Camera-type eye (tissue), 1 donor: ENCODE measurements at places on chromosomes 2 and 18. TPM values are rescaled to one million over a fixed set of nuclear protein-coding genes. Genes with fewer than 3 reads are reported as not detected.

Gene MARCO
- total RNA-seq, result 0.16 TPM

Gene GPR39
- 1.1 TPM for total RNA-seq

Gene TBR1
- total RNA-seq, result 1.7 TPM

Gene ADAM23
- total RNA-seq, result 9.5 TPM

Gene SLC4A5
- 36.3 TPM for total RNA-seq

Gene SLC14A1
- 7.1 TPM for total RNA-seq

Gene SAG
- 16.7 TPM for total RNA-seq

Gene CDCA7
- total RNA-seq, result 10.7 TPM

Gene NAT8
- not detected for total RNA-seq

Gene PDE11A
- 4.4 TPM for total RNA-seq

Gene MYOM1
- 40.7 TPM for total RNA-seq

Gene CDK15
- total RNA-seq, result 1.7 TPM

Gene POTEC
- not detected for total RNA-seq

Gene C2orf72
- total RNA-seq, result 4.9 TPM

Gene FZD7
- 31.8 TPM for total RNA-seq

Gene CYRIA
- 9.3 TPM for total RNA-seq

Gene XIRP2
- 7.5 TPM for total RNA-seq

Gene NETO1
- total RNA-seq, result 49.0 TPM

Gene CTAGE1
- not detected for total RNA-seq

Gene ALPP
- not detected for total RNA-seq

Gene TDRD15
- total RNA-seq, result not detected

Gene SERPINB12
- total RNA-seq, result not detected

Gene MAPK4
- total RNA-seq, result 16.1 TPM

Gene ROCK2
- total RNA-seq, result 95.9 TPM

Gene HNMT
- total RNA-seq, result 29.9 TPM

Gene IFIH1
- 7.0 TPM for total RNA-seq

Gene HAUS1
- total RNA-seq, result 49.5 TPM

Gene CDK5R2
- total RNA-seq, result 16.2 TPM

Gene TCF7L1
- total RNA-seq, result 7.4 TPM

Gene GPR155
- total RNA-seq, result 7.9 TPM

Gene NR4A2
- 6.5 TPM for total RNA-seq

Gene BIRC6
- 306 TPM for total RNA-seq

Gene DTNA
- 46.2 TPM for total RNA-seq

Gene MYL12A
- 204 TPM for total RNA-seq

Gene AMER3
- 11.8 TPM for total RNA-seq

Gene CCDC121
- total RNA-seq, result 12.6 TPM

Gene GPR45
- not detected for total RNA-seq

Gene GALNT14
- 2.2 TPM for total RNA-seq

Gene PAIP2B
- 20.4 TPM for total RNA-seq

Gene SERPINB8
- 3.8 TPM for total RNA-seq

Gene TGOLN2
- total RNA-seq, result 86.6 TPM

Gene COLEC11
- total RNA-seq, result 2.7 TPM

Gene CNDP1
- total RNA-seq, result 9.9 TPM
